Stimulated activated CD4-positive, alpha-beta T cell treated with anti-CD3 and anti-CD28 coated beads, TNF-alpha, amount 100 ng/mL, for 24 hours (primary cell): ENCODE measurements at places on chromosomes 5 and 9.

GRCh38 chr5:79229357-79230174, 6.4 kb upstream of the JMY start:
- no peak for DNase-seq

DNA sequence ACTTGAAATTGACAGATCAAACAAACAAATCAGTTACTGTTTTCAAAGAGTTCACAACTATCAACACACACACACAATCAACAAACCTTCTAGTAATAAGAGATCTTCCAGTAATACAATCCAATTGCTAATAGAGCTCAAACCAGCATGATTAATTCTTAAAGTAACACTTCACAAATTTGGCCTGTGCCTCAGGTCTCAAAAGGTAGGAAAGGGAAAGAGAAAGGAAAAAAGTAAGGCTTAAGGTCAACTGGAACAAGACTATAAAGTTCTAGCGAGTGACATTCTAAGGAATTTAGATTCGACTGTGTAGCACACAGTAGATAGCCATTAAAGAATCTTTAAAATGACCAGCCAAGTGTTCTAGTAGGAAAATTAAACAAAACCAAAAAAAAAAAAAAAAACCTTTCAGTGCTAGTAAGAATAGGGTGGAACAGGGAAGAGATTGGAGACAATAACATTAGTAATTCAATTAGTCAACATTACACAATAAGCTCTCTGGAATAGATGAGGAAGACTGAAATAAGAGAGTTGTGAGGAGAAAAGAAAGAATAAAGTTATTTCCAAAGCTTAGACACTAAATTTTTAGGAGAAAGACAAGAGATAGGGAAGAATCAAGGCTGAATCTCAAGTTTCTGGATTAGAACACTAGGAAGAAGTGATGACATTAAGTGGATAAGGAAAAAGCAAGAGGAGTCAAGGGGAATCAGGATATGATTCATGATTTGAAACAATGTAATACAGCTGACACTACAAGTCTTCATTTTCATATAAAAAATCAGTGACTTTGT, 86.1 kb downstream of the FBXL17 start:
- DNase-seq, result no peak

- no peak for DNase-seq
Measured at GRCh38 chr5:14444161-14444560, 137.4 kb upstream of the OTULINL start.

- no peak for DNase-seq
Measured at GRCh38 chr9:613771-614347, 227.6 kb upstream of the DMRT1 start.

GRCh38 chr5:153981905-153982605, 56.7 kb downstream of the FAM114A2 start:
- no peak for DNase-seq

GRCh38 chr9:106032978-106033377, 338.6 kb downstream of the TMEM38B start:
- no peak for DNase-seq

- no peak for DNase-seq
Measured at GRCh38 chr9:16921855-16922254, 51.4 kb upstream of the BNC2 start.

DNA sequence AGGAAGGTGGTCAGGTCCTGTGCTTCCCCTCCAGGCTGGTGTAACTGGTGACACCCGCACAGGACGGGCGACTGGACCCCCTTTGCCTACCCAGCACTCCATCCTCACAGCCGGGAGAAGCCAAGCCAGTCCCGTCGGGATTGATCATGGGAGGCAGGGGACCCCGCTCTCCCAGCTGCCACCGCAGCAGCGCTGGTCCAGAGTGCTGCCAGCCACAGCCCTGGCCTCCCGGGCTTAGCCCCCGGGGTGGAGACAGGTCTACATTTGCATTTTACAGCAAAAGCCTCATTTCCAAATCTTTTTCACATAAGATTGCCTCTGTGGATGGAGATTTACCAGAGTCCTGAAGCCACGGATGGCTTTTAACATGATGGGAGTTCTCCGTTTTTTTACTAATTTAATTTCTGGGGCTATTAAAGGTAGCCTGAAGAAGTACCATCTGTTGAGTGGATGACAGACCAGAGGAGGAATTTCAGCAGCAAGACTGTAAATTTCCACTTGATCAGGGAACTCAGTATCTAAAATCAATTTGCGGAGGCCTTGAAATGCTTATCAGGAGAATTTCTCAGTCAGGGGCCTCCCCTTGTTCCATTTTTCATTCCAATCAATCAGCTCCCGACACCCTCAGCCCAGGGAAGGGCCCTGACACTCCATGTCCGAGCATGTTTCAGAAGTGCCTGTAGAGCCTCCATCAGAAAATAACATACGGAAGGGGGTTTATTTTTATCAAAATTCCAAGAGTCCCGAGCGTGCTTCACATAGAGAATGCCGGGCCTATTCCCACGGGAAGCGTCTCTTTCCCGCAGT, 80.6 kb downstream of the OLFM1 start:
- no peak for DNase-seq

GRCh38 chr5:179381691-179382090, 36.4 kb upstream of the ADAMTS2 start:
- no peak for DNase-seq

DNA sequence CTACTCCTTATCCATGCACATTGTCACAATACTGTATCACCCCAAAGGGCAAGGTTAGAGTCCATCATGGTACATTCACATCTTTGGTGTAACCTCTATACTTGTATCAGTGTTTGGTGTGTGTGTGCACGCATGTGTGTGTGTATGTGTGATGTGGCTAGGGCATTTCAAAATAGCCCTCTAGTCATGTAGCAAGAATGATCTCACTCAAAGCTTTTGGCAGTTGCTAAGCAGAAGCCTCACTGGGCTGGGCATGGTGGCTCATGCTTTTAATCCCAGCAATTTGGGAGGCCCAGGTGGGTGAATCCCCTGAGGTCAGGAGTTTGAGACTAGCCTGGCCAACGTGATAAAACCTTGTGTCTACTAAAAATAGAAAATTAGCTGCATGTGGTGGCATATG, 245.3 kb downstream of the ADGRV1 start:
- DNase-seq, result no peak

- no peak for DNase-seq
Measured at GRCh38 chr9:19551124-19551929, 142.5 kb downstream of the ACER2 start.

- no peak for DNase-seq
Measured at GRCh38 chr9:2645569-2645968, 24.0 kb downstream of the VLDLR start.

DNA sequence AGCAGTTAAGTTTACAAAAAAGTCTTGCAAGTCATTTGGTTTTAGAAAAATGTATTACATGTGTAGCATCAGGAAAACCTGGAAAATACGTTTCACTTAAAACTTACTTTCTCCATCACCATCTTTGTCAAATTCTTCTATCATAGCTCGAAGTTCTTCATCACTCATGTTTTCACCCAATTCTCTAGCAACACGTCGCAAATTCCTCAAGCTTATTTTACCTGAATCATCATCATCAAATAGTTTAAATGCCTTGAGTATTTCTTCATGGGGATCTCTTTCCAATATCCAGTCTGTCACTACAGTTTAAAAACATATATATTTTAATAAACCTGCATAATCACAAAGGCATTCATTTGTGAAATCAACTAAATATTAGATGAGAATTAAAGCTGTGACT, 10.3 kb downstream of the CETN3 start:
- no peak for DNase-seq

DNA sequence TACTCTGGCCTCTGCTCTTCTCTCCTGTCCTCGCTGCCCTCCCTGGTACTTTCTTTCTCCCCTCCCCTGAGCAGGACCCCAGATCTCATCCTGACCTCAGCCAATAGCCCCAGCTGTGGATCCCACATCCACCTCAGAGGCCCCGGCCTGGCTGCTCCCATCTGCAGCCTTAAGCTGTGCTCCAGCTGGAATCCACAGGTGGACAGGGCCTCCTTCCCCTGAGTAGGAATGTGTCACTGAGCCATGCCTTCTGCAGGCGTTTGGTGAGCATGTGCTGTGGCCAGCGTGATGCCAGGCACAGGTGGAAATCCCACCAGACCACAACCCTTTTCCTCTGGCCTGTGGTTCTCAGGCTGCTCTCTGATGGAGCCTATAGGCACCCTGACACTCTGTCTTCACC, 68.9 kb downstream of the C5orf15 start:
- DNase-seq, result no peak

GRCh38 chr5:80755626-80756025, 100.8 kb upstream of the DHFR start:
- no peak for DNase-seq

DNA sequence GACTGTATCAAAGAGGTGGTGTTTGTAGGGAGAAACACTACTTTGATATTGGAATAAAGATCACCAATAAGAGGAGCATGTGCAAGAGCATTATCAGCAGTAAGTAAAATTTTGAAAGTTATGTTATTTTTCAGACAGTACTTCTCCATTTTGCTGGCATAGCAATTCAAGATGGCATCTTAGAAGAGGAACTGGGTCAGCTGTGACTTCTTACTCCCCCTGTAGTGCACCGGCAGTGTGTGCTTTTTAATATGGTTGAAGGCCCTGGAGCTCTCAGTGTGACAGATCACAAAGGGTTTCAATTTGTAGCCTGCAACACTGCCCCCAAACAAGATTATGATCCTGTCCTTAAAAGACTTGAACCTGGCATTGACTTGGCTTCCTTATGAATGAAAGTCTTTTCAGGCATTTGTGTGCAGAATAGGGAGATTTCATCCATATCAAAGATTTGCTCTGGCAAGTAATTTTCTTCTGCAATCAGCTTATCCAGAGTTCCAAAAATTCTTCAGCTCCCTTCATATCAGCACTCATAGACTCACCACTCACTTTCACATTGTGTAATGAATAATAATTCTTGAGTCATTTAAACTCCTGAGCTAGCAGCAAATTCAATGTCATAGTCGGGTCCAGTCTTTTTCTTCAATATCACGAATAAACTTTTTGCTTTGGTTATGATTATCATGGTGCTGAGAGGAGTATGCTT, 105.7 kb upstream of the MAMDC2 start:
- no peak for DNase-seq

GRCh38 chr9:33750307-33750838, 45.0 kb upstream of the PRSS3 start:
- DNase-seq, result no peak

DNA sequence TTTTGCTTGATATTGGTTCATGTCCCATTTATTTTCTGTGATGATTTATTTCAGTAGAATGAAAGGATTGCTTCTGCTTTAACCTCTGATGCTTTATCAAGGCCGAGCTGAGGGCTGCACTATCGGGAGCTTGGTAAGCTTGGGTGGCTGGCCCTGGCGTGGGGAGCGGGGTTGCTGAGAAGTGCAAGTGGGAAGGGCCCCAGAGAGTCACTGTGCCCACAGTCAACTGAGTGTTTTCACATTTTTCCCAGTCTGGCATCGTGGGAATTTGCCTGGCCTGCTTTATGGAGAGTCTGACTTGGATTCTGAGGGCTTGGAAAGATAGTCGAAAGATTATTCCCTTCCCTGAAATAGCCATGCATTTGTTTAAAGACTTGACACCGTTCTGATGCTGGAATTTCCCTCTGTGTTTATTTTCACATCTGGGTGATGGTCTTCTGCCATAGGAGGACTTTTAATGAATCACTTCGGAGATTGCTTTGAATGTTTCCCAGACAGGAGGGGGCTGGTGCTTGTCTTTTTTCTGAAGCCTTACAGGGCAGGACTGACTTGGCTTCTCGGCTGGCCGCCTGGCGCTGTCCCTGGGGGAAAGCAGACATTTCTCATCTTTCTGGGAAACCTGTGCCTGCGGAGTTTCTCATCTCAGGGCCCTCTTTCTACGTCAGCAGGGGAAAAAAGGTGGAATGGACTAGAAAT, 139.0 kb downstream of the BOD1 start:
- no peak for DNase-seq

DNA sequence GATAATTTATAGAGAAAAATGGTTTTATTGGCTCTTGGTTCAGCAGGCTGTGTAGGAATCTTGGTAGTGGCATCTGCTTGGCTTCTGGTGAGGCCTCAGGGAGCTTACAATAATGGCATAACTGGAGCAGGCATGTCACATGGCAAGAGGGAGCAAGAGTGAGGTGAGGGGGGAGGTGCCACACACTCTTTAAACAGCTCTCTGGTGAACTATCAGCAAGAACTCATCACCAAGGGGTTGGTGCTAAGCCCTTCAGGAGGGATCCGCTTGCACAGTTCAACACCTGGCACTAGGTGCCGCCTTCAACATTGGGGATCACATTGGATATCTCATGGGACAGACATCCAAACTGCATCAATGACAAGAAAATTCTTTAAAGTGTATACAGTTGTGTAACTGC, 10.5 kb downstream of the GPBP1 start:
- no peak for DNase-seq

DNA sequence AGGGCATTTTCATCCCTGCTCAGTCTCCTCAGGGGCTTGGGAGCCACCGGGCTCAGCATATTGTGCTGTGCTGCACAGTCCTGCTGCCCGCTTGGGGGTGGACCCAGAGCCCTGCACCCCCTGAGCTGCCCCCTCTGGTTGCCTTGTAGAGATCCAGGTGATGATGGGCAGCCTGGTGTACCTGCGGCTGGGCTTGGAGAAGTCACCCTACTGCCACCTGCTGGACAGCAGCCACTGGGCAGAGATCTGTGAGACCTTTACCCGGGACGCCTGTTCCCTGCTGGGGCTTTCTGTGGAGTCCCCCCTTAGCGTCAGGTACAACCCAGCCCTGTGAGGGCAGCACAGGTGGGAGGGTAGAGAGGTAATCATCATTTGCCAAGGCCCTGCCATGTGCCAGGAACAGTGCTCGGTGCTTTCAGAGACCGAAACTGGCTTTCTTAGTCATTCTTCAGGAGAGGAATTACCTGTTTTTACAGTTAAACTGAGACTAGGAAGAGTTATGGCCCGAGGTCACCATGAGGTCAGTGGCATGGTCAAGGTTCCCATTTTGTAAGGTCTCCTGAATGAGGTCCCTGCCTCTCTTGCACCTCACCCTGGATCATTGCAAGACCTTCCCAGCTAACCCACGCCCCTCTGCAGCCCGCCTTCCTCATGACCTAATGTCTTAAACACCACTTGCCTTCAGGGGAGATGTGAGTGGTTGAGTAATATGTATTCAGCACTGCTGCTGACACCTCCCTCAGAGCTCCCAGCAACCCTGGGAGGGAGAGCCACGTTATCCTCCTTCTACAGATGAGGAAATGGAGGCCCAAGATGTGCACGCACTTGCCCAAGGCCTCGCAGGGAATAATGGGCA, 7.5 kb downstream of the NHP2 start:
- peak; percentile 60 for DNase-seq

DNA sequence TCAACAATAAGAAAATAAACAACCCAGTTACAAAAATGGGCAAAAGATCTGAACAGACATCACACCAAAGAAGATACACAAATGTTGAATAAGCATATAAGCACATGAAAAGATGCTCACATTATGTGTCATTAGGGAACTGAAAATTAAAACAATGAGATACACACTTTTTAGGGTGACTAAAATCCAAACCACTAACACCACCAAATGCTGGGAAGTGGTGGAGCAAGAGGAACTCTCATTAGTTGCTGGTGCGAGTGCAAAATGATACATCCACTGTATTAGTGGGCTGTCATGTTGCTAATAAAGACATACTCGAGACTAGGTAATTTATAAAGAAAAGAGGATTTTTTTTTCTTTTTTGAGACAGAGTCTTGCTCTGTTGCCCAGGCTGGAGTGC, 329.1 kb downstream of the TMEM38B start:
- no peak for DNase-seq
